Fibroblast of gingiva (primary cell): ENCODE measurements at places on chromosomes 7 and 10.

- DNase-seq = peak; percentile 80
Measured at GRCh38 chr7:13851736-13852135, 137.7 kb downstream of the ETV1 start.

- no peak for DNase-seq
Measured at GRCh38 chr7:23539494-23539907, 7.7 kb upstream of the TRA2A start.

DNA sequence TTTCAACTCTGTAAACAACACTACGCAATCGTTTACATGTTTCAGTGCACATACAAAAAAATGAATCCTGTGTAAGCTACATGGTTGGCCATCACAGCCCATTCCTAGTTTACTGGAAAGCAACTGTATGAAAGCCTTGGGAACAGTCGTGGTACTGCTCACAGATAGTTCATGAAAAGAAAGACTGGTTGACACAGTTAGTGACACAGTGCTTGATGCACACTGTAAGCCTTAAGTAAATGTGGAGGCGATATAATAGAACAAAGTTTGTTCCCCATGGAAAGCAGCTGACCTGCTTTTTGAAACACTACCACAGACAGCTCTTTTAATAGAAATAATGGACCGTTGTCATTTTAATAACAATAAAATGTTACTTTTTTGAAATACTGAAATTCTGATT lies 5.1 kb downstream of the CACNA2D1 start:
- no peak for DNase-seq

- DNase-seq = no peak
Measured at GRCh38 chr7:79741684-79742083, 288.2 kb upstream of the MAGI2 start.

- no peak for DNase-seq
Measured at GRCh38 chr7:44898039-44898438, 12.7 kb upstream of the PURB start.

DNA sequence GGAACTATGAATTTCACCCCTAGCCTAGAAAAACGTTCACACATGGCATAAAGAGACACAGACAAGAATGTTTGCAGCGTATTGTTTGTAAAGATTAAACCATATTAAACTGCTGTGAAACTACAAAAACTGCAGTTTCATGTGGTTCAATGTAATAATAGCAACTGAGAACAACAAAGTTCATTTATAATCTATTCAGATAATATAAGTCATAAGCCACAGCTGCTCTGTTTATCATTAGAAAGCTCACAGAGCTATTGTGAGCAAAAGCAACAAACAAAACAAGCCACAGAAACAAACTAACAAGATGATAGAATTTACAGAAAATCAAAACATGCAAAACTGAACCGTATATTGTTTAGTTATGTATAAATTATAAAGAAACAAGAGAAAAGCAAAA lies 113.5 kb downstream of the AHR start:
- no peak for DNase-seq

DNA sequence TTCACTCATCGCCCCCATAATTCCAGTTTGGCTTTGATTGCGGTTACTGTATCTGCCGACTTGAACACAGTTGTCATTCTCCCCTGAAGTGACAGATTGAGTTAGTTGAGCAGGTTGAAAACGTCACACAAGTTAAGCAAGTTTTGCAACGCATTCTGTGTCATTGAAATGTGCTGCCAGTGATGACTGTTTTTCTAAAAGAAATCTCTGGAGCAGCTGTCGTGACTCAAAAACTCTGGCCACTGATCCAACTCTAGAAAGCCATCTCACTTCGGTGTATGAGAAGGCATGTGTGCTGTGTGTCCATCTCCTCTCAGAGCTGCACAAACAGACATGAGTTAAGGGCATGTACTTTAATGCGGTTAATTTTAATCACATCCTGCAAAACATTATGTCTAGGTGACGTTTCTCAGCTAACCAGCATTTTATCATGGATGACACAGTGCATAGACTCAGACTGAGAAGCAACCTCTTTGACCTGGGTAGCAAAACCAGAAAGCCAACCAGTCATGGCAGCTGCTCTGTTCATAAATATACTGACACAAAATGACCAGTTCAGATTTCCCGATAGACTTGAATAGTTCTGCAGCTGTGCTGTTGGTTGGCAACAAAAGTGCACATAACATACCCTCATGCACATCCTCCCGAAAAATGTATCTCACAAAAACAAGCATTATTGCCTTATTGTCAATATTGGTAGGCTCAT lies 69.3 kb downstream of the CSTF2T start:
- DNase-seq = peak; percentile 11

GRCh38 chr10:72328829-72329204 lies 25.9 kb downstream of the DNAJB12 start:
- no peak for DNase-seq

DNA sequence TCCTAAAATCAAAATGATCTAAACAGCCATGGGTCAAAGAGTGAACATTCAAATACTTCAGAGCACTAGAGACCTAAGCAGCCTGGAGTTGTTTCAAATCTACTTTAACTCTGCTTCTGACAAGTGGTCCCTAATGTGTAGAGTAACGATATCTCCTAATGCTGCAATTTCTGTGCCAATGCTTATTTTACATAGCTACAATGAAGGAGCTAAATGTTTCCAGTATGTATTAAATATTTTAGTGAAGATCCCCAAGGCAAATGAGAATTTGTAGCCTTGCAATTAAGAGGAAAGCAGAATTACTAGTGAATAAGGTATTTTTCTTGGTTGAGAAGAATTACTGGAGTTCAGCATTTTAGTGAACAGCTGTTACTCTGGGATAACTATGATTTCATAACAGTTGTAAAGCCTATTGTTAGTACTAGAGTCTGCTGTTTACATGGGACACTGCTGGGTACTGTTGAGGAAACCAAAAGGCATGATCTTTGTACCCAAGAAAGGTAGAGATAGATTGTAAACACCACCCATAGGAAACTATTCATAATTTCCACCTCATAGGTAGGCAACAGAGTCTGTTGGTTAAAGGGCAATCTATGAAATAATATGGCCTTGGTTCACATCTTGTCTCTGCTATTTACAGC lies 271.9 kb downstream of the PLXDC2 start:
- DNase-seq = no peak

DNA sequence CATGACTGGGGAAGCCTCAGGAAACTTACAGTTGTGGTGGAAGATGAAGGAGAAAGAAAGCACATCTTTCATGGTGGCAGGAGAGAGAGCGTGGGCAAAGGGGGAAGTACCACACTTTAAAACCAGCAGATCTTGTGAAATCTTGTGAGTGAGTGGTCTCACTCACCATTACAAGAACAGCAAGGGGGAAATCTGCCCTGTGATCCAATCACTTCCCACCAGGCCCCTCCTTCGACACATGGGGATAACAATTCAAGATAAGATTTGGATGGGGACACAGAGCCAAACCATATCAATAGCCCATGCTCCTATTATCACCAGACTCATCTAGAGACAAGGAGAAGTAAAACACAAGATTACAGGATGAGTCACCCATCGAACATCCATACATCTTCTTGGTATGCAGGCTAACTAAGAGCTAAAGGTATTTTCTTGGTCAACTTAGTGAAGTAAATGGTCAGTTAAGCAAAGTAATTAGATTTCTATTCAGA lies 55.3 kb upstream of the YAE1 start:
- DNase-seq = no peak

DNA sequence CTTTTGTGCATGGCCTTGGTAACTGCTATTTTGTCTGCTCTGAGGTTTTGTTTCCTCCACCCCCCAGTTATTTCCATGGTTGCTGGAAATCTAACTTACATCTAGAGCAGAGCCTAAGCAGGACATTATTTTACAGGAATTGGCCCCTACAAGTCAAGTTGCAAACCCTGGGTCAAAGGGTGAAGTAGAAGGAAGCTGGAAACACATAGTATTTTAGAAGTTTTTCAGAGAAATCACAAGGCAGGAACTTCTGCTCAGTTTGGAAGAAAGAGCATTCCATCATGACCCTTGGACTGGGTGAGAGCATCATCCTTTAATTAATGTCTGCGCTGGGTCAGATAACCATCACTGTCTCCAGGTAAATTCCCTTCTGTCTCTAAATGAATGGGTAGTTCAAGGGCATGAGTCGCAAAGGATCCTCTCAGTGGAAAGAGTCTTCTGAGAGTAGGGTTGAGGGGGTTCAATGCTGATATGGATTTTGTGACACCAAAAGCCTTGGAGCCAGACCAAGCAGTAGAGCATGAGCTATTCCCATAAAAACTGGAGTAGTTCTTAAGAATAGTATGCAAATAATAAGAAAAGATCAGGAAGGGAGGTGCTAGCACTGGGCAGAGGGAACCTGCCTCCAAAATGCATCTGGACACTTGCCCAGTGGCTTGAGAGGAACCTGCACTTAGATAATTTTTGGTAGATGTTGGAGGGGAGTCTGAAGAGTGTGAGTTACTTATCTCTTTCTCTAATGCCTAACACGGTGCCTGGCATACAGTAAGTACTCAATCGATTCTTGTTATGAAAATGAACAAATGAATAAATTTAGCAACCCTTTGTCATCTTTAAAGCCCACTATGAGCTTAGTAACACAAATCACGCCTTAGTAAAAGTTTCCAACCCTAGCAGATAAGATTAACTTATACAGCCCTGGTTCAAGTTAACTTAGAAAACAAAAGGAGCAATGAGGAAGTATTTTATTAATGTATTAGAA lies 160.6 kb upstream of the ADO start:
- no peak for DNase-seq

GRCh38 chr7:929311-929711 lies 25.2 kb downstream of the ADAP1 start:
- DNase-seq = no peak

DNA sequence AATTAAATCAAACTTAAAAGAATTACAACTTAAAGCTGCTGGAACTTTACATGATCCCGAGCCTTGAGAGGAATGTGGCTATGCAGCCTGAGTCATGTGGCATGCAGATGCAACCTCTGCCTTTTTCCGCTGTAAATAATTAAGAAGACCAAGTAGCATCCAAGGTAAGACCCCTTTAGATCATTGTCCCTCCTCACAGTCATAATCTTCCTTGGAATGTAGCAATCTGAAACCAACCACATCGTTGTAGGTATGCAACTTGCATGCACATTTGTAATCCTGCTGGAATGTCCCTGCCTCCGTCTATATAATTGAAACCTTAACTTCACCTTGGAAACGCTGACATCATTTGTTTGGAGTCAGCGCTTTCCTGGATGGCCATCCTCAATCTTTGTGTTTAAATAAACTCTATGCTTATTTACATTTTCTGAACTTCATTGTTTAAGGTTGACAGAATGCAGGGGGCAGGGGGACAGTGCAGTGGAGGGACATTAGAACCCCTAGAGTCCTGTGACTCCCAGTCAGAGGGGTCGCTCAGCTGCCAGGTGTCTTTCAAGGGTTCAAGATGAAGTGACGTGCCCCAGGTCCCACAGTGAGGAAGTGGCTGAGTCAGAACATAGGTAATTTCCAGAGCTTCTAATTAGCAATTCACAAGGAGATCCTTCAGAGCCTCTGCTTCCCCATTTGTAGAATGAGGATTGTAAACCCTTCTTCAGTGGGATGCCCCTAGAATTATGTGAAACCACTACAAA lies 110.7 kb downstream of the RALA start:
- DNase-seq = peak; percentile 90

GRCh38 chr10:105953056-105953455 lies 1211.5 kb downstream of the SORCS1 start:
- DNase-seq = no peak

DNA sequence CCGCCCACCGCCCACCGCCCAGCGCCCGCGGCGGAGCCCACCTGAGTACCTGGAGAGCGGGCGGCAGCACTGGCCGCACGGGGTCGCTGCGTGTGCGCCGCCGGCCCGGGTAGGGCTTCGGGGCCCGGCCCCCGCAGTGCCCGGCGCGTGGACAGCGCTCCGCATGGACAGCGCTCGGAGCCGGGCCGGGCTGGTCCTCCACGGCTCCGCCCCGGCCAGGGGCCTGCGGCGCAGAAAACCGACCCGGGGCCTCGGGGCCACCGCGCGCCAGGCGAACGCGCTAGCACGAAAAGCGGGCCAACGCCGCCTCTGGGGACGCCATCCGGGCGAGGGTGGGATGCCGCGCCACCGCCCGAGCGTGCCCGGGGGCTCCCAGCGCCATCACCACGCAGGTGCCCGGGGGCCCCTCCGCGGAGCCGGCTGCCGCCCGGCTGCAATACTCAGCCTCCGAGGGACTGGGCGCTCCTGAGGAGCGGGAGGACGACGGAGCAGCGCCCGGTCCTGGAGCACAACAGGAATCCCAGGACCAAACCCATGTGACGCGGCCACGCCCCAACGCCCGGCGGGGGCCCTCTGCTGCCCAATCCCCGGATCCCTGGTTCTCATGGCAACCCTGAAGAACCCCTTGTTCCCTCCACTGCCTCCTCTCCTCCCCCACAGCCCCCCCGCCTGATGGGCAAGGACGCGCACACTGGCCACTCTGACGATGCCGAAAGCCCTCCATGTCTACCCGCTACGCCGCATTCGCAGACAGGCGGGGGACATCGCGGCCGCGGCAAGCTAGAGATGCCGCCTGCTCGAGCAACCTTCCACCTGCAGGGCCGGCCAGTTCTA lies at the start of gene GRB10:
GRB10 (minus strand) TSS at position 522 of the 834 bp plus-strand sequence. CDS start 50,574 bp downstream, outside the sequence.
- no peak for DNase-seq

- DNase-seq = peak; percentile 91
Measured at GRCh38 chr7:108503112-108504026, 22.6 kb downstream of the PNPLA8 start.

- DNase-seq = peak; percentile 15
Measured at GRCh38 chr7:97006055-97006815, 882 bp downstream of the DLX6 start.

DNA sequence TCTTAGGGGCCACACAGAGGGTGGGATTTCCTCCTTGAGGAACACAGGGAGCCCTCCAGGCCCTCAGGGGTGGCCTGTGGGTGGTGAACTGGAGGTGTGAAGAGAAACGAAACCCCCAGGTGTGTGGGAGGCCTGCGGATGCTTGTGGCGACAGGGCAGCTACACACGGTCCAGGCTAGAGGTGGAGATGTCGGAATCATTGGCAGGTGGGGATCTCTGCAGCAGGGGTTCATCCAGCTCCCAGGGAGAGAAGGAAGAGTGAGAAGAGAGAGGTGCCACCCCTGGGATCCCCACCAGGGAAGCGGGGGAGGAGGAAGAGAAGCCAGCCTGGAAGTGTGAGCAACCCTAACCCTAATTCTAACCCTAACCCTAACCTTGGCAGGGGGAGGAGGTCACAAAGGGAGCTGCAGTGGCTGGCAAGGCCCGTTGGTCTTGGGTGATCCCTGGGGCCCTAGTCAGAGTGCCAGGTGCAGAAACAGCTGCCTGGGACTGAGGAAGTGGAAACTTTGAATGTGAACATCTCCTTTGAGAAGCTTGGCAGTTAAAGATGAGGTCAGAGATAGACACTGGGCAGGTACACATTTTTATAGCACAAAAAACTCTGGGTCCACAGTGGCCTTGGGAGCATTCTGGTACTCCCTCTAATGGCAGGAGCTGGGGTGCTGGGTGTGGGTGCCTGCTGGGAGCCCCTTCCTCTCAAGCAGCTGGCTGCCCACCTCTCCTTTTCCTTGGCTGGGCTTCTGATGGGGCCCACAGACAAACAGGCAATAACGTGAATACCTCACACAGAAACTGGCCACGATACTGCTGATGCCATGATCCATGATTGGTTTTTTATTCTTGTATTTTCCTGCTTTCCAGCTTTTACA lies 6.8 kb upstream of the AEBP1 start:
- DNase-seq = no peak
